ENCODE measurements at places on chromosomes 12 and 14. TPM values are rescaled to one million over a fixed set of nuclear protein-coding genes. Genes with fewer than 3 reads are reported as not detected.

DNA sequence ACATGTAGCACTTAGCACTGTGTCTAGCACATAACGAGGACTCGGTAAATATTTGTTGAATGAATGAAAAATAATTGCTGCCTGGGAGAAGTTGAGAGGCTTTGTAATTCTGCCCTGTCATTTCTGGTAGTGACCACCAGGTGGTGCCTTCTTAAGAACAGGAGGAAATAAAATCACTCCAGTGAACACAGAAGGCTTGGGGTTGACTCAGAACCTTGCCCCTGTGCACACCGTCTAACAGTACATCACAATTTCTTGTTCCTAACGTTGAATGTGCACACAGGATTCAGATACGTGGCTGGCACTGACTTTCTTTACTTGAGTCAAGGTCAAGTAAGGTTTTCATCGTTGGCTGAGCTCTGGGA is 91.8 kb downstream of the RGS6 start:
- DNase-seq = peak; percentile 35

- DNase-seq = no peak
Measured at GRCh38 chr14:68569970-68570409, 222.9 kb downstream of the ZFP36L1 start.

Gene FZD10
- 0.57 TPM for total RNA-seq

Gene NTF3
- 3.5 TPM for total RNA-seq

Gene TXNDC16
- 7.3 TPM for total RNA-seq

DNA sequence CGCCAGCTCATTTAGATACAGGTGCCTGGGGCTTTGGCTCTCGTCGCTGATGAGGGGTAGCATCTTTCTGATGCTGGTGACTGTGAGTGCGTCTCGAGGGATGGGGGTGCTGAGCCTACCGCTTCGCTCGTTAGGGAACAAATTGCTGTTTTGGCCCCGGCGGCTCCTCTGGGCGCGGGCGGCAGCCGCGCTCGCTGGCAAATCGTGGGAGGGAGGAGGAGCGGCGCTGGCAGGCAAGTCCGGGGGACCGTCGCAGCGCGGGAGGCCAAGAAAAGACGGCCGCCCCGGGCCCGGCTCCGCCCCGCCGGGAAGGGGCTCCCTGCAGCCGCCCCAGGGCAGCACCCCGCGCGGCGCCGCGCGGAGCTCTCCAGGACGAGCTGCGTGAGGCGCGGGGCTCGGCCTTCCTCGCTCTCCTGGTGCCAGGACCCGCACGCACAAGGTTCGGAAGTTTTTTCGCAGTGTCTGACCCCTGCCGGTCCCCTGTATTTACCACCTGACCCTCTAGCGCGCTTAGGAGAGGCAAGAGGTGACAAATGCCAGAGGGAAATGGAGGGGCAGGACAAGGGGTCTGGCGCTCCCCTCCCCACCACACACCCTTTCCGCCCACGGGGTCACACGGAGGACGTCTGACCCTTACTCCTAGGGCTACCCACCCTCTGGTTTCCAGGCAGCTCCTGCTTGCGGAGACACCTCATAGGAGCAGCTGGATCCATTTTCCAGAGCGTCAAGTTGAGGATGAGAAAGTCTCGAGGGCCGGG is 899 bp upstream of the KCNH3 start:
- no peak for DNase-seq

DNA sequence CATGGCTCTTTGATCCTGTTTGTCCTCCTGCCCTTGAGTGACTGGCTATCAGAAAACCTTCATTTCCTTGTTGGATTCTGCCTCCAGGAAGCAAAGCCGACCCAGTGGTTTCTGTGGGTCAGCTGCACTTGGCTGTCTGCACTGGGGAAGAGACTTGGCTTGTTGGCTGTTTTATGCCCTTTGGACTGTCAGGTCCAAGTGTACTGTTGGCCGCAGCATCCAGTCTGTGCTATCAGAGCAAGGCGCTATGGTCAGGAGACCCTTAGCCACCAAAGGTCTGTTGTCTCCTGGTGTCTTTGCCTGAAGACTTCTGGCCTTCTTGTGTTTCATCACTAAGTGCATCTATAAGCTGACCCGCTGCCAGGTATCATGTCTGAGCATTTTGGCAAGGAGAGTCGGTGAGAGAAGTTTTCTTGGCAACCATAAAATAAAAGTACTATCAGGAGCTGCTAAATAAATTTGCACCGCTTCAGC is 177.4 kb upstream of the HIF1A start:
- no peak for DNase-seq

Gene CLEC1A
- total RNA-seq = 6.3 TPM

DNA sequence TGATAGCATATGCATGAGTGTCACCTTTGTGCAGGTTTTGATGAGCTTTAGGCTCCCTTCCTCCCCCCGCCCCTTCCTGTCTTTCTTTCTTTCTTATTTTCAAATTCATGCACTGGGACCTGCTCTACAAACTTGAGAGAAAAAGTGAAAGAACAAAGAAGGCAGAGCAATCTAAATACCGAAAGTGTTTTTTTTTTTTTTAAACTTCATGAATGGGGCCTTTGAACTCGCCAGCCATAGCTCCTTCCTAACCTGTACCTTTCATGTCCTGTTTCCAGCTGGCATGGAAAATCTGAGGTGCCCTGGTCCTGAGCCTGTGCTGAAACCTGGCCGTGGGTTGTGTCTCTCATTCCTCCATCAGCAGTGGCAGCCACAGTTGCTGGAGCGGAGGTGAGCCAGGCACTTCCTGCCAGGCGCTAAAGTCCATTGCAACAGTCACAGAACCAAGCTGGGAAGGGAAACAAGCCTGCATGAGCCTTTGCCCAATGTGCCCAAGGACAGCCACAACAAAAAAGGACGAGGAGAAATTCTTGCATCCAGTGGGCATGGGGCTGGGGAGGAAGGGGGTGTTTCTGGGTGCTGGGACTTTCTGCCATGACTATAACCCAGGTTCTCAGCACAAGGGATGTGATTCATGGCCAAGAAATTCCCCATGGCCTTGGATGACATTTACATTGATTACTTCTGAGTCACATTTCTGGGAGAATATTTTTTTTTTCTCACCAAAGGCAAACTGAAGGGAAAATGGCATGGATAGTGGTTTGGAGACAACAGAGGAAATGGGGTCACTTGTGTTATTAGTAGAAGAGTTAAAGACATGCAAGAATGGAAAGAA is 102.7 kb downstream of the TMEM30B start:
- no peak for DNase-seq

DNA sequence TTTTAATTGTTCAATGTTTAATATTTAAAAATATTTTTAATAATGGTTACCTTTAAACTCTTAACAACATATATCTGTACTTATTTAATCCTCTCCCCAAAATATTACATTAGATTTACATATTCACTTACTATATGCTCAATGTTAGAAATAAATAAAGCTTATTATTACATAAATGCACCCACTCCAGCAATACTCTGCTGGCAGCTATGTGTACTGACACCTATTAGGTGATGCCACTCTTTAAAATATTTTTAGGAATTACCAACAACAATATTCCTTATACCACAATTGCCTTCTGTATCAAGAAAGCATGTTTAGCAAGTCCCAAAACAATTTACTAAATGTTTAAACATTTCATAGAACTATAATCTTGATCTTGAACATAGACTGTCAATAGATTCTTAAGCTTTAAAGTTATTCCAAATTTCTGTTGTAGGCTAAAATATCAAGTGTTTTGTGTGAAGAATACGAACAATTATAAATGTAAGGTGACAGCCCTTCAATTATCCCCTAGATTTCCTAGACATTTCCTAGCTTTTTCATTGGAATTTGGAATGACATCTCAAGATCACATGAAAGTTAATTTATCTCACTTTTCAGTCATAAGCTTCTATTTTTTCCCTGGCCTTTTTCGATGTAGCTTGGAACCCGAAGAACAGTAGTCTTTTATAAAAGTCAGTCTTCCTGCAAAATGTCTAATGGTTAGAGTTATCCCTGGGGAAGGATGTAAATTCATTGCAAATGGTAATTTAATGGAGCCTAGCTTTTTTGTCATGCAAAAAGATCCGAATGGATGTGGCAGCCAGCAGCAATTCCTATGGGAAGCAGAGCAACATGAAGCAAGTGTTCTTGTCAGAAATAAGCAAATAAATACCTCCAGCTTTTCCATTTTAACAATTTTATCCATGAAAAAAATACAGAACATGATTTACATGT is 907.5 kb upstream of the ATXN7L3B start:
- no peak for DNase-seq

DNA sequence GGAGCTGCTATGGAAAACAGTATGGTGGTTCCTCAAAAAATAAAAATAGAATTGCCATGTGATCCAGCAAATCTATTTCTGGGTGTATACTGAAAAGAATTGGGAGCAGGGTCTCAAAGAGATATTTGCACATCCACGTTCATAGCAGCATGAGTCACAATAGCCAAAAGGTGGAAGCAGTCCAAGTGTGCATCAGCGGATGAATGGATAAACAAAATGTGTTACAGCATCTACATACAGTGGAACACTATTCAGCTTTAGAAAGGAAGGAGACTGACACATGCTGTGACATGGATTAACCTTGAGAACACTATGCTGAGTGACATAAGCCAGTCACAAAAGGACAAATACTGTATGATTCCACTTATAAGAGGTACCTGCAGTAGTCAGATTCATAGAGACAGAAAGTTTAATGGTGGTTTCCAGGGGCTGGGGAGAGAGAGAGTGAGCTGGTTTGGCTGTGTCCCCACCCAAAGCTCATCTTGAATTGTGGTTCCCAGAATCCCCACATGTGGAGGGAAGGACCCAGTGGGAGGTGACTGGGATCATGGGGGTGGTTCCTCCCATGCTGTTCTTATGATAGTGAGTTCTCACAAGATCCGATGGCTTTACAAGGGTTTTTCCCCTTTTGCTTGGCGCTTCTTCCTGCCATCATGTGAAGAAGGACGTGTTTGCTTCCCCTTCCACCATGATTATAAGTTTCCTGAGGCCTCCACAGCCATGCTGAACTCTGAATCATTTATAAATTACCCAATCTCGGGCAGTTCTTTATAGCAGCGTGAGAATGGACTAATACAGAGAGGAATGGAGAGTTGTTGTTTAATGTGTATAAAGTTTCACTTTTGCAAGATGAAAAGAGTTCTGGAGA is 17.6 kb upstream of the TBC1D30 start:
- no peak for DNase-seq

GRCh38 chr12:111482462-111482861 is 76.7 kb downstream of the SH2B3 start:
- DNase-seq = no peak

- DNase-seq = peak; percentile 7
Measured at GRCh38 chr14:88322504-88323085, 474 bp downstream of the KCNK10 start.

Gene NXPH4
- 0.16 TPM for total RNA-seq

GRCh38 chr12:122202017-122202416 is 1.5 kb upstream of the B3GNT4 start:
- DNase-seq = no peak

Gene LAG3
- total RNA-seq = 1.3 TPM

Gene PLD4
- total RNA-seq = 3.2 TPM

GRCh38 chr12:111788178-111788654 is 21.5 kb downstream of the ALDH2 start:
- no peak for DNase-seq

- peak; percentile 50 for DNase-seq
Measured at GRCh38 chr14:25050269-25051150, 563 bp upstream of the STXBP6 start.

Measured in kidney (tissue), 22 donors.